ENCODE measurements at places on chromosomes 2 and 18. TPM values are rescaled to one million over a fixed set of nuclear protein-coding genes. Genes with fewer than 3 reads are reported as not detected.

The MAL gene
- total RNA-seq: 2.3 TPM

The LHCGR gene
- not detected for total RNA-seq

The CPLX4 gene
- not detected for total RNA-seq

The UGT1A10 gene
- total RNA-seq: not detected

The LIMS4 gene
- 2.8 TPM for total RNA-seq

The CENPA gene
- 4.9 TPM for total RNA-seq

The DPP10 gene
- 0.88 TPM for total RNA-seq

The AQP12A gene
- not detected for total RNA-seq

The SPEG gene
- total RNA-seq: 97.6 TPM

The CD207 gene
- total RNA-seq: not detected

The RBMS1 gene
- total RNA-seq: 71.4 TPM

The LTBP1 gene
- 144 TPM for total RNA-seq

The AGBL5 gene
- total RNA-seq: 9.9 TPM

The KIF5C gene
- 0.77 TPM for total RNA-seq

The AQP12B gene
- not detected for total RNA-seq

The AFF3 gene
- total RNA-seq: 6.9 TPM

The KIAA2012 gene
- not detected for total RNA-seq

The ANKRD23 gene
- total RNA-seq: 7.9 TPM

The GULP1 gene
- 5.1 TPM for total RNA-seq

The MBD1 gene
- total RNA-seq: 47.5 TPM

The APCDD1 gene
- total RNA-seq: 60.6 TPM

The OXER1 gene
- total RNA-seq: not detected

Data from heart left ventricle (tissue), 16 donors.